ENCODE measurements at places on chromosomes 11 and 22.

DNA sequence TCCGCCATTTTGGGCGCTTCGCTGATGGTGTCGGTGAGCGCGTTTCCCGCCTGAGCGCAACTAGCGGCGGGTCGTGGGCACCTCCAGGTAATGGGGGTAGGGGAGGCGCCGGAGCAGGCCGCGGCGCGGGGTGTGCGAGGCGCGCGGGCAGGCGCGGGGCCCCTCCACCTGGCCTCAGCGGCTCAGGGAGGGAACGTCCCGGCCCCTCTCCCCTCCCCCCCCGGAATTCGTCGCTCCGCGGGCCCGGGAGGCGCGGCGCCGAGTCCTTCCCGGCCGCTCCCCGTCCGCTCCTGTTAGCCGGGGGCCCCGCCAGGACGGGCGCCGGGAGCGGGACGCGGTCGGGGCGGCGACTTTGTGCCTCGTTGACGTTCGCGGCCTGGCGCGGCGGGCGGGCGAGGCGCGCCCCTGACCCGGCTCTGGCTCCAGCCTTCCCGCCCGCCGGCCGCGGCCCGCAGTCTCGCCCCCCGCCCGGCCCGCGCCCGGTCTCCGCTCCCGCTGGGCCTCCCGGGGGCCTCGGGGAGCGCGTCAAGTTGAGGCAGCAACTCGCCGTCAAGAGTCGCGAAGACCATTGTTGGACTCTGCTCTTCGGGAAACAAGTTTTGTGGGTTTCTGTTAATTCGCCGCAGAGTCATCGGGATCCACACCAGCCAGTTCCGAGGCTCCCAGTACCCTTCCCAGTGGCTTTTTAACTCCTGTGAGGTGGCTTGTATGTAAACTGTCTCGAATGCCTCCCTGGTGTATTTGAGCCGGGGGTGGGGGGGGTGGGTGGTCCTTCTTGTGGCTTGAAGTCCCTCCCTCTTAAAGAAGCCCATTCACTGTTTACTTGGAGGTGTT lies at the start of gene PPP6R3:
TSS of gene PPP6R3 (plus strand) at position 12 of the 834 bp plus-strand sequence. CDS start 76,913 bp downstream, outside the sequence.
- DNase-seq: peak; percentile 29

DNA sequence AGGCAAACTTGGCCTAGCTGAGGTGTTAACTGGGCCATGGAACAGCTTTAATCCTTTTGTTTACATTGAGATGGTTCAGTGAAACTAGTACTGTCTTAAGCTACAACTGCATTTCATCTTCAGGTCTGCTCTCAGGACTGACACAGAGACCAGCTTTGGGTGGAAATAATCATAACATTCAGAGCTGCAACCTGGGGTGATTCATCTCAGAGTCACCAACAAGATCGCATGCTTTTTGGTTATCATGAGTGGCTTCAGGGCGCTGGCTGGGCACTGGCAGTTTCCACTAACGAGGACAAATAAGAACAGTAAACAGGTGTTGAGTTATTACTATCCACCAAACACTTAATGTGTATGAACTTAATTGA lies 60.9 kb upstream of the PAX6 start:
- no peak for DNase-seq

DNA sequence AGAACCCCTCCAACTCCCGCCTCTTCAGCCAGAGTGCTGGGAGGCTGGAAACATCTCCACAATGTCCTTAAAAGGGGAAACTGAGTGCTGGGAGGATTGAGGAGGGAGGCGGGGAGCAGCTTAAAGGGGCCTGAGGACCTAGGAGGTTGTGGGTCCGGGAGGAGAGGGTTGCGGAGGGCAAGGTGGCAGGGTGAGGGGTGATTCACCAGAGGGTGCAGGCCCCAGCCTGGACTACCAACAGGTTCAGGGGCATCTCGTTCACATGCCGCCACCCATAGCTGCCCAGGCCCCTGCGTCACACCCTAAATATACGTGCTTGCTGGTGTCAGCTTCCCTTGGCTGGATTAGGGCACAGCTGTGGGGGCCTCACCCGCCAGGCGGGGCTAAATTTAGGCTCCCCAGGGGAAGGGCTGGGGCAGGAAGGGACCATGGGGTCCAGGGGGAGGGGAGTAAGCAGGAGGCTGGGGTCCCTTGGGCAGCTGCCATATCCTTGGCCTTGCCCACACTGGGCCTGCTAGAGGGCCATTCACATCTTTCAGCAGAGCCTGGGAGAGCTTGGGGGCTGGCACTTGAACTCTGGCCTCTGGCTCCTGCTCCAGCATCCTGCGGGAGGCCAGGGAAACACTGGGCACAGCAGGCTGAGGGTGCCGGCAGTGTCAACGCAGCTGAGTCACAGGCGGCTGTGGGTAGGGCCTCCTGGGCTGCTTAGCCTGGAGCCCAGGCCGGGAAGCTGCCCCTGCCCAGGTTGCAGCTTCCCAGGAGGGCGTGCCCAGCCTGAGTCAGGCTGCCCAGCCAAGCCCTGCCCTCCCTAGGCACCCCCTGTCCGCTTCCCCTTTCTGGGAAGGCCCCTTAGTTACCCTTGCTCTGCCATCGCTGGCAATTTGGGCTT lies 1.3 kb downstream of the EHBP1L1 start:
- peak; percentile 65 for DNase-seq

- DNase-seq: no peak
Measured at GRCh38 chr11:11586465-11586864, 35.3 kb downstream of the GALNT18 start.

DNA sequence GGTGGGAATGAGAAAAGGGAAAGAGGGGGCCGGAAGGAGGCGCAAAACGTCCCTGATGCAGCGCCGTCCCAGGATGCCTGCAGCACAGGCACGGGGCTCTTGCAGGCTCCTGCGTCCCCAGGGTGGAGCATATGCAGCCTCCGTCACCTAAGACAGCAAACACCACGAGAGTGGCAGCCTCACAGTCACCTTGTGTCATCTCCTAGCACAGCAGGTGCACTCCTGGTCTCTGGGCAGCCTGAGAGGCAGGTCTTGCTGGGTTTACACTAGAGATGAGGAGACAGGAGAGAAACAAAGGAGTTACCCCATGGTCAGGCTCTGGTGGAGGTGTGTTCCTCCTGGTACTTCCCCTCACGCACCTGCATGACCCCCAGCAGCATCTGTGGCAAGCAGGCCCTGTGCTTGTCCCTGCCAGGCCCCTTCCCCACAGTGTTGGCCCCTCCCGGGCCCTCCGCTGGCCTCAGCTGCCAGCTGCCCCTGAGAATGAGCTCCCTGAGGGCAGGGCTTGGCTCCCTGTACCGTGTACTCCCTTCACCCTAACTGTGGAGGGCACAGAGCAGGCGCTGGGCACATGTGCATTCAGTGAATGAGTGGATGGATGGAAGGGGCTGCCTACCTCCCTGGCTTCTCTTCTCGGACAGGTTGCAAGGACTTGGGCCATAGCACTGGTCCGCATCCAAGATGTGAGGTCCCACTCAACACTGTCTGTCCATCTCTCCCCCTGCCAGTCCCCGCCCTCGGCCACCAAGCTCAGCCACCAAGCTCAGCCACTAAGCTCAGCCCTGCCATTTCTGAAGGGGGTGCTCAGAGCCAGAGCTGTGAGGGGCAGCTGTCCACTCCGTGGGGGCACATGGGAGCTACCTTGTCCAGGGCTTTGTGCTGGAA lies 988.6 kb downstream of the BRD1 start:
- DNase-seq: no peak

DNA sequence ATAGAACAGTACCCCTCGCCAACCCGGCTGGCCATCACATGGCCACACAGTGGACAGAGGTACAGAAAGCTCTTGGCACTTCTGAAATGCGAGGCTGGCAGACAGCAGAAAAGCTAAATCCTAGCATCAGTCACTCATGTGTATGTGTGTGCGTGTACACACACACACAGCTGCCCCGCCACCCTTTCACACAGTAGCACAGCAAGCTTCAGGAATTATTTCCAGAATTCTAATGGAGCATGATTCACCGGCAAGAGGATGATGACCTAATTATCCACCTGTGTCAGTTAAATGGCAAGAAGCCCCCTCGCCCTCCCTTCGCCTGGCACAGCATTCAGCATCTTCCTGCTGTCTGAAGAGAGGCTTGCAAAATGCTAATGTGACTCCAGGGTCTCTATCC lies 336.0 kb downstream of the SHANK2 start:
- DNase-seq: no peak

- DNase-seq: no peak
Measured at GRCh38 chr22:30371981-30372380, 15.2 kb downstream of the CCDC157 start.

- DNase-seq: no peak
Measured at GRCh38 chr11:134230339-134230738, 5.9 kb downstream of the VPS26B start.

GRCh38 chr22:39613549-39613921 lies 43.0 kb downstream of the CACNA1I start:
- no peak for DNase-seq

DNA sequence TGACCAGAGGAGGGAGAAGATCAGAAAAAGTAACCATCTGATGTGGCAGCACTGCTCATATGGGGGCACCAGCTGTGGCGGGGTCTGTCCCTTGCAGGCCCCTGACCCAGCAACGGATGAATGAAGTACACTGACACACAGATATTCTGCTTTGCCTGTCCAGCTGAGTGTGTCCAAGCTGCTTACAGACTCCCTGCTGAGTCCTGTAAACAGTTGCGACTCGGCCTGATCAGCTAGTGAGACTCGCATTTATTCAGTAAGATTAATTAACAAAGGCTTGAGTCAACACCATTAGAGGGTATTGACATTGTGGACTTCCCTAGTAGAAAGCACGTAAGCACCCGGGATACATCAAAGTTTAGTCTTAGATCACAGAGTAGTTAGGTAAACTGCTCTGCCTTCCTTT lies 15.3 kb upstream of the OR10D3 start:
- no peak for DNase-seq

DNA sequence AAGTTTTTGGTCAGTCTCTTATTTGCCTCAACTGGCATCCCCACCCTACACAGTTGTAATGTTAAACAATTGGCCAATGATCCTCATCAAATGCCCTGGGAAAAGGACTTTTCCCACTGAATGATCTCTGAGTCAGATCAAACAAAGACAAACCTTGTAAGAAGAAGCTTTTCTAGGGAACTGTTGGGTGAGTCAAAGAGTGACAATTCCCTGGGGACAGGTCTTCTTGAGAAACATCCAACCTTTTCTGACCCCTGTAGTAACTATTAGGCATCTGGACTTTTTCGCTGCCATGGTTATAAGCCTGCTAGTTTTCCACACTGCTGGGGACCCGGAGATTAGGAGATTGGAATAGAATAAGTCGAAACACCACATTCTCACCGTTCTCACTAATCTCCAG lies 789.8 kb upstream of the API5 start:
- peak; percentile 2 for DNase-seq

DNA sequence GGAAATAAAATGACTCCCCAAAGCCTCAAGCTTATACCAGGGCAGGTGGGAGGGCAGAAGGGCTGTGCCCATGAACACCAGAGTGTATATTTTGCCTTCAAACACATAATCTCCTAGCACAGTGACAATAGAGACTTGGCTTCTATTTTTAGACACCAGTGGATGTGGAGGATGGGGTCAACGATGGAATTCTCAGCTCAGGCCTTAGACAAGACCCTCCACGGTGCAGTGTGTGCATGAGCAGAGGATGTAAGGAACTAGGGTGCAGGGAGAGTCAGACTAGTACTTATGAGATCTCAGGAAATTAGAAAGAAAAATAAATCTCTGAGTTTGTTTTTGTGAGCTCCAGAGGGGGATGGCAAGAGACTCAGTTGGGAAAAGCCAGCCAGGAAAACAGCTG lies 113.6 kb upstream of the CADM1 start:
- no peak for DNase-seq

DNA sequence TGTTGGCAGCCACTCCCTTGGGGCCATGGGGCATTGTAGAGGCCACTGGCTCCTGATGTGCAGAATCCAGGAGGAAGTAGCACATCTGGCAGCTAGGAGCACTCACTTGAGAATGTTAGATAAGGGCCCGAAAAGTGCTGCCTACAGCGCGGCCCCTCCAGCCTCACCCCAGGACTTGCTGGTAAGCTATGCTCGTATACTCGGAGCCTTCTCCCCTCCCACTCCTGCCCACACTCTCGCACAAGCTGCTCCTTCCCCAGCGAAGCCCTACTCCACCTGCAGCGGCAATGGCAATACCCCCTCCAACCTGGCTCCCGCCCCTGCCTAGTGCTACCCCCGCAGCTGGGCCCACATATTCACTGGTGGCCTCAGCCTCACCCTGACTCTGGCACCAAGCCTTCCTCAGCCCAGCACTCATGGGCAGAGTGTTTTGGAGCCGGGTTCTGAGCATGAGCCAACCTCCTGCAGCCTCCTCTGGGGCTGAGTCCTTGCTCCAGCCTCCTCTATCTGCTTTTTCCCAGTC lies 47.7 kb downstream of the PDE2A start:
- no peak for DNase-seq

- no peak for DNase-seq
Measured at GRCh38 chr11:96275801-96276594, 67.0 kb downstream of the MAML2 start.

- no peak for DNase-seq
Measured at GRCh38 chr11:44579302-44579761, 13.9 kb downstream of the CD82 start.

- peak; percentile 54 for DNase-seq
Measured at GRCh38 chr22:20441631-20442484, 4.2 kb upstream of the SCARF2 start.

GRCh38 chr11:14386895-14387480 lies 28.0 kb upstream of the RRAS2 start:
- DNase-seq: peak; percentile 94

- DNase-seq: no peak
Measured at GRCh38 chr11:118641397-118642019, 34.1 kb downstream of the PHLDB1 start.

GRCh38 chr11:57230791-57231538 lies 6.1 kb downstream of the APLNR start:
- DNase-seq: no peak

GRCh38 chr11:100876815-100877520 lies 189.9 kb downstream of the ARHGAP42 start:
- DNase-seq: peak; percentile 96

GRCh38 chr22:46070215-46070802 lies 80.0 kb upstream of the PPARA start:
- peak; percentile 75 for DNase-seq

DNA sequence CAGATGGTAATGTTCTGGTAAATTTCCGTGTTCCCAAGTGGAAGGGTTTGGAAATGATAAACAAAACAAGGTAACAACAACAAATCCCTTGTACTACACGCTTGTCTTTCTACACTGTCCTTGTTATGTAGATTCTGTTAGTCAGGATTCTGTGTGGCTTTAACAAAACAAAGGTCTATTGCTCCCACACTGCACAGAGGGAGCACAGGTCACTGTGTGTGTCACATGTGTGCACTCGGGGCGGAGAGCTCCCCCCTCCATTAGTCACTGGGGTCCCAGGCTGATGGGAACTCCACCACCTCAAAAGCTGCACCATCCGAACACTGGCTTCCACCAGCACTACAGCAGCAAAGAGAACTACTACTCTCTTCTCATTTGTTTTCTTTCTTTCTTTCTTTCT lies 227.9 kb downstream of the NTM start:
- DNase-seq: no peak

DNA sequence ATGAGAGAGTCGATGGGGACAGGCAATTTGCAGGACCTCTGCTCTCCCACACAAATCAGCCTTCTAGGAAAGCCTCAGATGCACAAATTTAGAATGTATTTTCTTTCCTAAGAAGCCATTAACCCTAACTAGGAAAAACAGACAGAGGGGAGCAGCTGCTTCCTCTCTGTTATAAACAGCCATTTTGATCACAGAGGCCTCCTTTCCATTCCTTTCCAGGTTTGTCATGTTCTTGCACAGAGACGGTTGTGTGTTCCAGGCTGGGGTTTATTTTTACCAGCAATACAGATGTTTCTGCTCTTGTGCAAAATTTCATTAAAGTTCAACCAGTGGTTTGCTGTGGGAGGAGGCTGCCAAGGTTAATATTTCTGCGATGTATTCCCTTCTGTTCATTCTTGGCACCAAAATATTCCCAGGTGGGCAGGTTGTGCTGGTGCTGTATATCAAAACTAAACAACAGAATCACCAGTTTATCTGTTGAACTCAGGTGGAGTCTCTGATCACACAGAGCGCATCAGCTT lies 90.2 kb downstream of the NAV2 start:
- DNase-seq: no peak
